Hematopoietic multipotent progenitor cell treated with erythropoietin and hydrocortisone succinate and interleukin-3 and kit ligand, for 4 days (in vitro differentiated cells): ENCODE measurements at places on chromosomes 13 and 19.

DNA sequence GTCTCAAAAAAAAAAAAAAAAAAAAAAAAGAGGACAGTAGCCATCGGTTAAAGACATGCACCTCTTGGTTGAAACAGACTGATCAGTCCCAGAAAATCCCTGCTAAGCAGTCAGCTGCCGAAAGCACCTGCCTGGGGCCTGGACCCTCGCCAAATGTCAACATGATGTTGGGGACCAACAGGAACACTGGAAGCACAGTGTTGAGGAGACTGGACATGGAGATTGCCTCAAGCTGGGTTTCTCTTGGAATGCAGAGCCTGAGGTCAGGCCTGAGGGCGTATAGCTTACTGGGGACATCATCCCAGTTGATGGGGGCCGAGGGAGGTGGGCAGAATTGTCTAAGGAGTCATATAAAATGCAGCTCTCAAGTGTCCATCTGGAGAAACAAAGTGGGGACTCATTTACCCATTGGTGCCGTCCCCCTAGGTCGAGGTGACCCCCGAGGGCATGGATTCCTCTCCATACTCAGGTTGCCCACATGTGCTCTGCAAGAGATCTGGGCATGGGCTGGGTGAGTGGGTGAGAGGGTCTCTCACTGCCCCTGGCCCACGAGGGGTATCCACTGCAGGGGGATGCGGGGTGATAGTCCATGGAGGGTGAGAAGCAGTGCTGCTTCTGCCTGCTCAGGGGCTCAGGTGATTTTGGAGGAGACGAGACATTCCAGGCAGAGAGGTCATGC is 164.5 kb downstream of the URI1 start:
- no peak for DNase-seq

GRCh38 chr13:110330491-110331011 is 23.5 kb downstream of the COL4A2 start:
- DNase-seq: no peak

GRCh38 chr19:46132508-46133100 is 8.1 kb upstream of the IGFL3 start:
- no peak for DNase-seq

DNA sequence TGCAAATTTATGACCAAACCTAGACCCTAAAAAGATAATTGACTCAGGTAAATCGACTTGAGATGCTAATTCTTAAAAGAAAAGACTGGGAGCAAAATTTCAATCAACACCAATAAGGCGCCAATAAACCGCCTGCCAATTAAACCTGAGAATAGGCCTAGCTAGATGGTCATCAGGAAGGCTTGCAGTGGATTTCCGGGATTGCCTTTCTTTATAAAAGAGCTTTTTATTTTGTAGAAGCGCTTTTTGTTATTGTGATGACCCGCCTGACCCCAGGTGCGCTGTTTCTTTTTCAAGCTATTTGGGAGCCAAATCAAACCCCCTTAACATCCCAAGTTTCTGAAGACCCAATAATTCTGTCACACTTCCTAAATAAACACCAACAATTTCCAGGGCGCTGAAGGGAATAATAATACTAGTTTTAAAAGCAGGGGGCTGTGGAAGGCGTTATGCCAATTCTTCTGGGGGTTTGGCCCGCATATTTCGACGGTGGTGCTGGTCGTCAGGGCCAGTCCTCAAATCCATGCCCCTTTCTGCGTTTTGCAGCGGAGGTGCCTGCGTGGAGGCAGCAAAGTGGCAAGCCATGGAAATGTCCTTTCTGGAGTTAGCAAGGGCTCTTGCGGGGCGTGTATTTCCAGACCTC is 2.9 kb upstream of the ZIC5 start:
- DNase-seq: no peak

DNA sequence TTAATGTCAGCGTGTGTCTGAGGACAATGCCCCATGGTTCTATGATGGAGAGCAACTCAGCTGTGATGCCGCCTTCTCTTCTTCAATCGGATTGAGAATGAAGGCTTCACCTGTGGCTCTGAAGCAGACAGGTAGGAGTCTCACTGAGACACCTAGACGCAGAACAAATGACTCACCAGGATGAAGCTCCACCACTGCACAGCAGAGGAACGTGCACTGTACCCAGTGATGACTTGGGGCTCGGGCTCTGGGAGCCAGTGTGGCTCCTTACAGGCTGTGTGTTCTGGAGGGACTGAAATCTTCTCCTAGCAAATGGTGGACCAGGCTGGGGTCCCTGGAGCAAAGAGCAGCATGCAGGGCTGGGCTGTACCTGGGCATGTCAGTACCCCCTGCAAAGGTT is 44.0 kb downstream of the CCDC70 start:
- DNase-seq: no peak

GRCh38 chr13:113305208-113305607 is 8.2 kb downstream of the LAMP1 start:
- DNase-seq: no peak

GRCh38 chr19:40035996-40036395 is 20.0 kb downstream of the ZNF780B start:
- no peak for DNase-seq

GRCh38 chr13:102677122-102677521 is 17.7 kb downstream of the METTL21C start:
- no peak for DNase-seq

GRCh38 chr13:27183561-27184147 is 12.0 kb upstream of the USP12 start:
- DNase-seq: no peak

- peak; percentile 24 for DNase-seq
Measured at GRCh38 chr19:14248578-14249011, 42.6 kb upstream of the ADGRL1 start.
